CD4-positive, alpha-beta T cell treated with Interleukin-12 subunit alpha and Interleukin-12 subunit beta, for 1 hour (primary cell): ENCODE measurements at places on chromosomes 16 and 17.
A peak's percentile ranks its signal among the peaks of the same experiment; 100 is the strongest.

DNA sequence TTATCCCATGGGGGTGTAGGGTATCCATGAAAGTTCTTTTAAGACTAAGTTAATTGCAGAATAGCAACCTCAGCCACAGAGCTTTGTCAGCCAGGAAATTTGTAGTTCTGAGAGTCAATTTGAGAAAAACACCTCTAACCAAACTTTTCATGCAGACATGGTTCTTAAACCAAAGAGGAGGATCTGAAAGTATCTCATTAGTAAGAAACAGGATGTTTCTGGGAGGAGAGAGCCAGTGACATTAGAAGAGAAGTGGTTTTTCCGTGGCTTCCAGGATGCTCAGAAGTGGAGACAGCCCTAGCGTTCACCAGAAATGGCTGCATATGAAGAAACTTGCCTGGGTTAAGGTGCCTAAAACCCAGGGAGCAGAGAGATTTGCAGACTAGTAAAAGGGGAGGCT lies 7.9 kb downstream of the GNAO1 start:
- no peak for DNase-seq

- peak; percentile 42 for DNase-seq
Observed at GRCh38 chr16:72172105-72173034, at the start of gene PMFBP1. PMFBP1 (minus strand) TSS chr16:72172155; CDS start chr16:72171208, 947 bp downstream.

GRCh38 chr16:996681-997080 lies 15.1 kb downstream of the SOX8 start:
- peak; percentile 42 for DNase-seq

DNA sequence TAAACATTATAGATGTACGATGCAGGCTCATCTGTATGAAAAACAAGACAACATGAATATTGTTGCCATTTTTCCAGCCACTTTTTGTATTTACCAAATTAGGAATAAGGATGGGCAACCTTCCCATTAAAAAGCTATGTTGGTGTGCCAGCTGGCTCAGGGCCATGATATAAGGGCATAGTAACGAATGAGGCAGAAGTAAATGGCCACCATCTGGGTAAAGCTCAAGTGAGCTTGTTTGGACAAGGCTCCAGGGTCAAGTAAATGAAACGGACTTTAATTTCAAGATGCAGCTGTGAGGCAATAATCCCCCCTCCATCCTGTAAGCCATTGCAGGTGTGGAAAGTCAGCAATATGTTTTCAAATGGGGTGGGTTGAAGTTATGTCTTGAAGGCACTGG lies 930.9 kb upstream of the CDH8 start:
- no peak for DNase-seq

DNA sequence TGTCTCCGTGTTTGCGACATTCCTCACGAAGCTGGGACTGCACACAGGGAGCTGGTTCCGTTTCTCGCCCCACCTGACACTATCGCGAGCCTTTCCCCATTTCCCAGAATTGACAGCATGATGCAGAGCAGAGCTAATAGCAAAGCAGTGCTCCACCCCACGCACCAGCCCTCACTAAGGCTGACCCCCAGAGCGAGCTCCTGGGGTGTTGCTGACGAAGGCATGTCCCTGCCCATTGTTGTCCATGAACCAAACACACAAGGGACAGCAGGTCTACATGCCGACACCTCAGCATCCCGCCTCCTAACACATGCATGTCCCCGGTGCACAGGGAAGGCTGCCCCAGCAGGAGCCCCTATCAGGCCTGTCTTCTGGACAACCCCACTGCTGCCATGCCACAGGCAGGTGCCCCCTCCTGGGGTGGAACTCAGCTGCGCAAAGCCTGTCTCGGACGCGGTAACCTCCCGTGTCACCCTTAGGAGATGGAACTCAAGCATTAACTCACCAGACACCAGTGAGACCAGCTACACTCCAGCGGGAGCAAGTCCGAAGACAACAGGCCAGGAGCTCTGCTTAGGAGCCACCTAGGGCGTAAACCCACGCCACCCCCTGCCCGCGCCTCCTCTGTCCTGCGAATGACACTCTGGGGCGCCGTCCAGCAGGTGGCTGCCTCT lies 16.9 kb upstream of the TRAP1 start:
- no peak for DNase-seq

- no peak for DNase-seq
Observed at GRCh38 chr16:87647431-87648185, 45.3 kb downstream of the JPH3 start.

GRCh38 chr17:79797492-79798298 lies 818 bp upstream of the CBX8 start:
- DNase-seq: no peak

- DNase-seq: no peak
Observed at GRCh38 chr17:51165680-51166197, 472 bp upstream of the NME2 start.
